ENCODE measurements at places on chromosomes 13 and 19.

DNA sequence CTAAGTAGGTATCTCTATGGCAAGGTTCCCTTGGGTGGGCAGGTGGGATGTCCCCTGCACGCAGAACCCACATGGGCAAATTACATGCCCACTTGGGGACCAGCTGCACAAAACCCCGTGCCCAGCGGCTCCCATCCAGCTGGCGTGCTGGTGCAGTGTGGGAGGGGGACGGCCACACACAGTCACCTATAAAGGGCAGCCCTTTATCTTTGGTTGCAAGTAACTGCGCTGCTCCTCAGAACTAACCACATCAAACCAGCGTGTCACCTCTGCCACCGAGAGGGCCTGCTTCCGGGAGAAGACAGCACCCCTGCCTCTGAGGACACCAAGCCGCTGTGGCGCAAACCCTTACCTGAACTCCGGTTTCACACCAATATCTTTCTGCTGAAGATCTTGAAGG lies 32.2 kb downstream of the ANKRD27 start:
- no peak for DNase-seq

DNA sequence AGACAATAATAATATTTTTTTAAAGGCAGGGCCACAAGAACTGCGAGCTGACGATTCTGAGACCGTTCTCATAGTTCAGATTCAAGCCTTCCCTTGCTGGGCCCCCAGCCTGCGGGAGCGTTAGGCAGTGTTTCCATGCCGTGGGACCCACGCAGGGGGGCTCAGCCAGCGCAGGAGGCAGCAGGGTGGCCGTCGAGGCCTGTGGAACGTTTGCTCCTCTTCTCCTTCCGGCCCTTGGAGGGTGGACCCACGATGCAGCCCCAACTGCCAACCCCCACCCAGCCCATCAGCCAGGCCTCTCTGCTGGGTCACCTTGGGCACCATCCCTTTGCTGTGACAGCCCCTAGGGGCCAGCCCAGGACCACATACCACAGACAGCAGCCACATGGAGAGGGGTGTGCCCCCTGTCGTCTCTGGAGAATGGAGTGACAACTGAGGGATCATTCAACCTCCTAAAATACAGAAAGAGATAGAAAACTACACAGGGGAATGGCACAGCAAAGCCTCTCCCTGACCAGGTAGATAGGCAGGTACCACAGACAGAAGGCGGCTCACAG lies 46.8 kb downstream of the PDCD5 start:
- DNase-seq: no peak

GRCh38 chr19:45733160-45733810 lies at the start of gene MEIOSIN:
Gene MEIOSIN (plus strand): TSS chr19:45733439. CDS start chr19:45735377, 1,938 bp downstream.
- no peak for DNase-seq

GRCh38 chr19:2736550-2737190 lies 3.1 kb downstream of the SLC39A3 start:
- no peak for DNase-seq

DNA sequence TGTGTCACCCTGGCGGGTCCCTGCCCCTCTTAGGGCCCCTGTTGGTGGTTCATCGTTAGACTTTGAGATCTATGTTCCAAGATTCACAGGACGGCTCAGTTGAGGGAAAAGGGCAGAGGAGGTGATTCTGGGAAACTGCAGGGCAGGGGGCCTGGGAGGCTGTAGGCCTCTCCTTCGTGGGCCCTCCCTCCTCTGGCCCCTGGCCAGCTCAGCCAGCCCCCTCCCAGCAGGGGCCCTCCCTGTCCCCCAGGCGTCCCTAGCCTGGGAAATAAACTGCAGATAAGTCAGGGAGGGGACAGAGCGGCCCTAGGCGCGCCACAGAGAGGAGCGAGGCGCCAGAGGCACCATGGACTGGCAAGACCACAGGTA lies 6.5 kb downstream of the HIF3A start:
- no peak for DNase-seq

DNA sequence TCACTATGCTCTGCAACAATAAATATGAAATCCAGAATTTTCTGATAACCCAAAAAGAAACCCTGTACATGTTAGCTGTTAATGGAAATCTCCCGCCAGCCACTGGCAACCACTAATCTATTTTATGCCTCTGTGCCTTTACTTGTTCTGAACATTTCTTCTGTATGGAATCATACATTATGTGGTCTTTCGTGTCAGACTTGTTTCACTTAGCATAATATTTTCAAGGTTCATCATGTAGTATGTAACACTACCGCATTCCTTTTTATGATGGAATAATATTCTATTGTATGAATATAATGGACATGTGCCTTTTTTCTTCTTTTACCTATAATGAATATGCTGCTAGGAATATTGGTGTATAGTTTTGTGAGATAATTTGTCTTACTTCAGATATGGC lies 1123.3 kb downstream of the EFNB2 start:
- DNase-seq: no peak

DNA sequence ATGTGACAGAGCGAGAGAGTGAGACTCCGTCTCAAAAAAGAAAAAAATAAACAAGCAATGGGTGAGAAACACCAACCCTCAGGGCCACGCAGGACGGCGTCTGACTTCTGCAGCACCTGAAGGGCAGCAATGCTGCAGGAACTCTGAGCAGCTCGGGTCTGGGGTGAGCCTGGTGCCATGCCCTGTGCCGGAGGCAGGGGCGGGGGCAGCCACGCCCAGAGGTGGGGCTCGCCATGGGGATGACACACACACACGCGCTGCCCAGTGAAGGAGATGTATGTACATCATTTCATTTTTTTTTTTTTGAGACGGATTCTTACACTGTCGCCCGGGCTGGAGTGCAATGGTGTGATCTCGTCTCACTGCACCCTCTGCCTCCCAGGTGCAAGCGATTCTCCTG lies 24.3 kb downstream of the GPX4 start:
- no peak for DNase-seq

- no peak for DNase-seq
Measured at GRCh38 chr13:27374126-27374613, 50.2 kb upstream of the GTF3A start.

DNA sequence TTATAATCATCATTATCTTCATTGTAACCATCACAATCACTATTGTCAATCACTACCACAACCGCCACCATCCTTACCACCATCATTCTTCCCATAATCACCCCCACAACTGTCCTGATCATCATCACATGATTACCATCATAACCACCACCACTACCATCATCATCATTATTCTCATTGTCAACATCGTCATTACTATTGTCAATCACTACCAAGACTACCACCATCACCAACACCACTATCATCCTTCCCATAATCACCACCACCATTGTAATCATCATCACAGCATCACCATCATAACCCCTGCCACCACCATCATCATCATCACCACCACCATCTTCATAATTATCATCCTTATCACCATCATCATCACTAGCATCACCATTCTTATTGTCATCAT lies 55.2 kb downstream of the MBD3L1 start:
- DNase-seq: no peak

DNA sequence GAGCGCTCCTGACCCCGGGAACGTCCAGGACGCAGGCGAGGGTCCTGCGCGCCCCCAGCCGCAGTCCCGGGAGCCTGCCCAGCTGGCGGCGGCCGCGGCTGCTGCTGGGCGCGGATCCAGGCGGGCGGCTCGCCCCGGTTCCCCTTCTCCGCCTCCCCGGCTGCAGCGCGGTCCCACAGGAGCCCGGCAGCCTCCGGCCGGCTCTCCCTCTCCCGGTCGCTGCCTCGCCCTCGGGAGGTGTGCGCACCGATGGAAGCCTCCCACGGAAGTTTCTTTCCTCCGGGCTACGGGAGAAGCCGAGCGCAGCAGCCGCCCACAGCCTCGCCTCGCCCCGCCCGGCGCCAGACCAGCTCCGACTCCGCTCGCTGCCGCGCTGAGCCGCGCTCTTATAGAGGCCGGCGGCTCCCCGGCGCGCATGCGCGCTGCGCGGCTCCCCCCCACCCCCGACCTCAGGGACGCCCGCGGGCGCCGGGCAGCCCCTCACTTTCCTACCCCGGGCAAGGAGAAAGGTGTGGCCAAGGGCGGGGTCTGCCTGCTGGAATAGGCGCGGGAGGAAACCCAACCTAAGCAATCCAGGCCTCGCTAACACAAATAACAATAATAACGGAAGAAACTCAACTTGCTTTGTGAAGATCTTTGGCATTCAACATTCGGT lies at the start of gene SHISA2:
TSS of gene SHISA2 (minus strand) at position 360 of the 655 bp plus-strand sequence. CDS start 1,041 bp downstream, outside the sequence.
- DNase-seq: peak; percentile 45

- DNase-seq: no peak
Measured at GRCh38 chr13:71156550-71156949, 710.5 kb downstream of the DACH1 start.

DNA sequence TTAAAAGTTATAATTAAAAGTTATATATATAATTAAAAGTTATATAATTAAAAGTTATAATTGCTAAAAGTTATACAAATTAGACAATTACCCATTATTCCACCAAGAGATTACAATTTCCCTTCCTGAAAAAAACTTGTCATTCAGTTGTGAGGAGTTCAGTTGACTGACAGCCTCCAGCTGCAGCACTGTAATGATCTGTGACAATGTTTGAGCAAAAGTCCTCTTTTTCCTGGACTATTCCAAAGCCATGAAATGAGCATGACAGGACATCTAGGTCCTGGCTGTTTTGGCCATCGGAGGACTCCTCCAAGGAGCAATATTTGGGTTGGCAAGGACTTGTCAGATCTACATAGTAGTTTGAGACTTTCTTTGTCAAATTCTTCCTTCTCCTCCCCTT lies 258.7 kb upstream of the EDNRB start:
- no peak for DNase-seq

GRCh38 chr13:45295536-45295935 lies 45.4 kb downstream of the TPT1 start:
- DNase-seq: no peak

DNA sequence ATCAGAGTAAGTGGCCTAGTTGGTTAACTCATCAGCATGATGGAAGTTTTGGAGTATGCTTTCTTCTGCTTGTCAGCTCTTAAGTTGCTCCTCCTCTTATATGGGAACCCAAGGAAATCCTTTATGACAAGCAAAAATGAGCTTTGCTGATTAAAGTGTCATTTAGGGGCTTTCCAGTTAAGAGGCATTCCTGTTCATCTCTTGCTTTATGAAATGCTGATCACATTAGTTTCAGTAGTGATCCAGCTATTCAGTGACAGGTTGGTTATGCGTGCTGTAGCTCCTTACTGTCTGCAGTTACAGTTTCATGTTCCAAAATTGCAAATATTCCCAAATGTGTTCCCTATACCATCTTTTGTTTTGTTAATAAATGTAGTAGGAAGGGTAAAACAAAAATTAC lies 146.6 kb downstream of the CDK8 start:
- DNase-seq: no peak

DNA sequence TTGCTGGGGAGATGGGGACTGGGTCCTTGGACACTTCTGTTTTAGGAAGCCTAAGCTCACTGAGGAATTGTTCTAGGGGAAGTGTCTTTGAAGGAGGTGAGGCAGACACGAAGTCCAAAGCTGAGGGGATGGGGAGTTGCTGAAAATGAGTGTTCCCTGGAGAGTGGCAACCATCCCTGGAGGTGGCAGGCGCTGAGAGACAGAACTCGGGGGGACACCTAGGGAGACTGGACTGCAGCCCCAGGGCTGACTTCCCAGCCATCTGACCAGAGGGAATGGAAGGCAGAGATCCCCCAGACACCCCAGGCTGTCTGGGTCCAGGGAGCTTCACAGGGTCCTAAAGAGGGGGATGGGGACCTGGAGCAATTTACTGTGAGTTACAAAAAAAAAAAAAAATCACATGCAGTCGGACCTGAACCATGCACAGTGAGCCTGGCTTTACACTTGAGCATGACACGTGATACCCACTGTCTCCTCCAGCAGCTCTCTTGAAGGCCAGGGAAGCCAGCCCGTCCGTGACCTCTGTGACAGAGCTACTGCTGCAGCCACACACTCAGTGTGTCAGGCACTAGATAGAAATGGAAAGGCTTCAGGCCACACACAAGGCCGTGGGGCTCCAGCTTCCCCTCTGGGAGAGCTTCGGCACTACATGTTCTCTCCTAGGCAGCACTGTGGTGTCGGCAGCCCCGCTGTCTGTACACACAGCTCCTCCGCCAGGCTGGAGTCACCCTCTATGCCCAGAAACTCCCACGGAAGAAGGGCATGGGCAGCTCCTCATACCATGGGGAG lies 77.1 kb upstream of the KCTD15 start:
- DNase-seq: no peak

- no peak for DNase-seq
Measured at GRCh38 chr13:42649141-42649540, 75.2 kb downstream of the TNFSF11 start.

GRCh38 chr13:31846961-31847752 lies 107.8 kb downstream of the RXFP2 start:
- DNase-seq: no peak

GRCh38 chr19:50975766-50976165 lies 6.4 kb upstream of the KLK6 start:
- no peak for DNase-seq

DNA sequence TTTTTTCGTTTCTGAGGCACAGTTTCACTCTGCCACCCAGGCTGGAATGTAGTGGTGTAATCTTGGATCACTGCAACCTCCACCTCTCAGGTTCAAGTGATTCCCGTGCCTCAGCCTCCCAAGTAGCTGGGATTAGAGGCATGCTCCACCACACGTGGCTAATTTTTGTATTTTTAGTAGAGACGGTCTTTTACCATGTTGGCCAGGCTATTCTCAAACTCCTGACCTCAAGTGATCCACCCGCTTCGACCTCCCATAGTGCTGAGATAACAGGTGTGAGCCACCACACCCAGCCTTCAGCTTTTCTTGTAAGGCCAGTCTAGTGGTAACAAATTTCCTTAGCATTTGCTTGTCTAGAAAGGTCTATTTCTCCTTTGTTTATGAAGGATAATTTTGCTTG lies 46.2 kb downstream of the ZNF568 start:
- DNase-seq: no peak

Measured in EH (cell line).